ENCODE measurements at places on chromosomes 4 and X.

DNA sequence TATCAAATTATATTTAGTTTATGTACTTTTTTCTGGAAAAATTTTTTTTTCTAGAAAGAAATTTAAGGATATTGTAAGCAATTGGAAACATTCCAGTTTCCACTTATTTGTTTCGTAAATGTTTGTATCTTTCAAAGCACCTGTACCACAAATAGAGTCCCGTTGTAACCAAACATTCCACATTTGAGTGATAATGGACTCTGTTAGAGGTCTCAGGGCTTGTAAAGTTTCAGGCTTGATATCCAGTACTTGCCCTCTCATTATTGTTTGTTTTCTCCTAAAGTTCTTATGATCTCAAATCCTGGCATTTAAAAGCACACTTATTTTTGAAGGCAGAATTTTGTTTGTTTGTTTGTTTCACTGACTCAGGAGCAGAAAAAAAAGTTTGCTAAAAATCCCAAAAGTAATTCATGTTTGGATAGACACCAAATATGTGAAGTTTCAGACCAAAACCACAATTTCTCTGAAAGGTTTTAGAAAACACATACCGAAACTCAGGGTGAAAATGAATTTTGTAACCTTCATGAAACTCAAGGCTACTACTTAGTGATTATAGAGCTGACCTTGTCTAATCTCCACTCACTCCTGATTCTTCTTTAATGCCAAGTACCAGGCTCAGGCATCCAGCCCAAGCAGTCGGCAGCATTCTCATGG is 5.7 kb upstream of the TMEM192 start:
- no peak overlapping the region for H3K4me3 ChIP-seq
- H3K27ac ChIP-seq, result no peak overlapping the region
- no peaks in the 10 kb centered on the region for H3K27me3 ChIP-seq
- DNase-seq, result no peak

- H3K27me3 ChIP-seq, result no peaks in the 10 kb centered on the region
- H3K4me1 ChIP-seq, result peaks cover 4% of the 10 kb centered on the region
- no peak for DNase-seq
- no peak overlapping the region for H3K27ac ChIP-seq
- H3K4me3 ChIP-seq, result no peak overlapping the region
Observed at GRCh38 chr4:100876546-100876945, 358.7 kb upstream of the EMCN start.

DNA sequence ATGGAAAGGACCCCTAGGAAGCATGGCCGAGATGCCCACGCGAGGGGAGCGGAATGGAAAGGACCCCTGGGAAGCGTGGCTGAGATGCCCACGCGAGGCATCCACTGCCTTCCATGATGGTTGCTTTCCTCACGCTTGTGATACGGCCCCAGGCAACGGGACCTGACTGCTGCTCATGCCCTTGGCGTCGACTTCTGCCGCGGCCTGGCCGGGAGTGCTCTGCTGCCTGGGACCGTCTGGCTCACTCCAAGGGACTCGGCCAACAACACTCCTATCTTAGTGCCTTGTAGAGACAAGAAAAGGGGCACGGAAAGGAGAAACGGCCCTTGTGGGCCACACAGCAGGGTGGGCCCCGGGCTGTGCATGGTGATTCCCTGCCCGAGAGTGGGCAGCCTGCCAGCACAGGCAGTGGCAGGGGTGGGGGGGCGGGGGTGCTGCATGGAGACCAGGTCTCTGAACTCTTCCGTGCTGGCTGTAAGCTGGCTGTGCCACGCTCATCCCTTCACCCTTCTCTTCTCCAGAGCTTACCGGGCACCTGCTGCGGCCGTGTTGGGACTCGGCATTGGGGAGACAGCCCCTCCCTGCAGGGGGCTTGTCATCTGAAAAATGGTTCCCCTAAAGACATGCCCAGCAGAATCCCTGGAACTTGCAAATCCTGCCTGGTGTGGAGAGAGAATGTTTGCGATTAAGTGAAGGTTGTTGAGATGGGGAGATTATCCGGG is 38.6 kb upstream of the HMX1 start:
- H3K27me3 ChIP-seq, result no peaks in the 10 kb centered on the region
- H3K4me3 ChIP-seq, result no peak overlapping the region
- DNase-seq, result no peak
- no peak overlapping the region for H3K27ac ChIP-seq
- H3K4me1 ChIP-seq, result no peaks in the 10 kb centered on the region

DNA sequence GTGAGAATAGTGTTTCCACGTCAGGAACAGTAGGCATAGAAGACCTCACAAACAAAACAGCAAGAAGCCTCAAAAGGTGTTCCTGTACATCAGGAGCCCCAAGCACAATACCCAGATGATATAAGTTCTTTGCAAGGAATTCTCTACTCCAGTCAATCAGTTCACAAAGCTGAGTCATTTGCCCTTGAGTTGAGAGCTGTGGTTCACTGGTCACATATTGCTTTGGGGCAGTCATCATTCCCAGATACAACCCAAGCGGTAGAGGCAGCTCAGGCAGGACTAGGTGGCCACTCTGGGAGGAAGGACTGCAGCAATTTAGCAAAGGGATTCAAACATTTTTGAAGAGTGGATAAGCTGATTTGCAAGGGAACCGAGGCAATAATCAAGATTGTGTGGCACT is 551.5 kb upstream of the ZFP42 start:
- H3K27me3 ChIP-seq, result no peaks in the 10 kb centered on the region
- no peak for DNase-seq
- H3K4me1 ChIP-seq, result no peaks in the 10 kb centered on the region
- H3K27ac ChIP-seq, result no peak overlapping the region

GRCh38 chr4:41178372-41179370 is 35.7 kb downstream of the APBB2 start:
- no peaks in the 10 kb centered on the region for H3K36me3 ChIP-seq
- no peak overlapping the region for H3K27ac ChIP-seq
- no peaks in the 10 kb centered on the region for H3K27me3 ChIP-seq
- H3K4me3 ChIP-seq, result no peak overlapping the region
- peaks cover 11% of the 10 kb centered on the region for H3K4me1 ChIP-seq

DNA sequence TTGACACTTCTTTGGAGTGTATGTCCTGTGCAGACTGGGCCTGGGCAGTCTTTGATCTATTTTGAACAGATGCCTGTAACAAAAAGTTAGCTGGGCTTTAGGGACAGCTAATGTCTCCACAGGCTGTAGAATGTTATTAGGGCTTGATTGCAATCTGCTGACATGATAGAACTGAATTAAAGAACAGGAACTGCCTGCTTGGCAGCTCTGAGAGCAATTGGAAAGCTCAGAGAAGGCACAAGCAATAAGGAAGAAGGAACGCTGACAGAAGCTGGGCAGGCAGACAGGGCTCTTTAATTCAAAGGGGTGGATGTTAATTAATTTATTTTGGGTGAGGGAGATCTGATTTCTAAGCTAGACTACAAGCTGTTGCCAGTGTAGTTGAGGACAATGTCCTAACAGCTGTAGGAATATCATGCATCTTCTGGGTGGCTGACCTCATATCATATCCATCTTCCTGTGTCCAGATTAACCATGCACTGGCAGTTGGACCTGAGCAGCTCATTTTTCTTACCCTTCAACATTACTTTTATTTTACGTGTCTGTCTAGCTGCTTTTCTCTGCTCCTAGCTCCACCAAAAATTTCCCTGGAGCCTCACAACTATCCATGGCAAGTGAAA is 20.7 kb upstream of the GRXCR1 start:
- no peaks in the 10 kb centered on the region for H3K4me1 ChIP-seq
- H3K36me3 ChIP-seq, result no peaks in the 10 kb centered on the region
- no peak overlapping the region for H3K27ac ChIP-seq
- H3K27me3 ChIP-seq, result no peaks in the 10 kb centered on the region
- no peak for DNase-seq

- no peaks in the 10 kb centered on the region for H3K27me3 ChIP-seq
- peaks cover 4% of the 10 kb centered on the region for H3K36me3 ChIP-seq
Observed at GRCh38 chr4:16079046-16079445, 4.8 kb downstream of the PROM1 start.

DNA sequence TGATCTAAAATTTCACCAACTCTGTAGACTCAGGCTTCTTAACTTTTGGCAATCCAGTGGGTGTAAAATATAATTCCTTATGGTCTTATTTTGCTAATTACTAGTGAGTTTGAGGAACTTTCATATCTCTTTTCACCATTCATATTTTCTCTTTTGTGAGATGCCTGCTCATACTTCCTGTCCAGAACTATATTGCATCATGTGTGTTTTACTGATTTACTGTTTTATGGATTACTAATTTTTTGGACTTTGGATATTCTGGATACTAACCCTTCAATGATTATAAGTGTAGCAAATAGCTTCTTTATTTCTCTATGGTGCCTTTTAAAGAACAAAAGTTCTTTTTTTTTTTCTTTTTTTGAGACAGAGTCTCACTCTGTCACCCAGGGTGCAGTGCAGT is 20.6 kb downstream of the GSX2 start:
- no peak for DNase-seq
- H3K27ac ChIP-seq, result no peak overlapping the region
- H3K36me3 ChIP-seq, result no peaks in the 10 kb centered on the region
- H3K4me3 ChIP-seq, result no peak overlapping the region

- H3K4me1 ChIP-seq, result no peaks in the 10 kb centered on the region
- DNase-seq, result peak; percentile 74
- H3K4me3 ChIP-seq, result no peak overlapping the region
- no peaks in the 10 kb centered on the region for H3K27me3 ChIP-seq
- no peaks in the 10 kb centered on the region for H3K36me3 ChIP-seq
Observed at GRCh38 chr4:152572417-152573086, 36.7 kb upstream of the FBXW7 start.

GRCh38 chrX:96889726-96890125 is 6.0 kb downstream of the RPA4 start:
- no peaks in the 10 kb centered on the region for H3K27me3 ChIP-seq
- no peaks in the 10 kb centered on the region for H3K4me1 ChIP-seq
- H3K27ac ChIP-seq, result no peak overlapping the region

DNA sequence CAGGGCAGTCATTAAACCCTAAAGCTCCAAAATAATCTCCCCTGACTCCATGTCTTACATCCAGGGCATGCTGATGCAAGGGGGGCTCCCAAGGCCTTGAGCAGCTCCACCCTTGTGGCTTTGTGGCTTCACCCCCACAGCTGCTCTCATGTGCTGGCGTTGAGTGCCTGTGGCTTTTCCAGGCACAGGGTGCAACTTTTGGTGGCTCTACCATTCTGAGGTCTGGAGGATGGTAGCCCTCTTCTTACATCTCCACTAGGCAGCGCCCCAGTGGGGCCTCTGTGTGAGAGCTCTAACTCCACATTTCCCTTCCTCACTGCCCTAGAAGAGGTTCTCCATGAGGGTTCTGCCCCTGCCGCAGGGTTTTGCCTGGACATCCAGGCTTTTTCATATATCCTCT is 35.1 kb downstream of the CFAP299 start:
- no peak for DNase-seq
- H3K27me3 ChIP-seq, result no peaks in the 10 kb centered on the region
- H3K36me3 ChIP-seq, result no peaks in the 10 kb centered on the region
- H3K4me3 ChIP-seq, result no peak overlapping the region
- H3K4me1 ChIP-seq, result no peaks in the 10 kb centered on the region

DNA sequence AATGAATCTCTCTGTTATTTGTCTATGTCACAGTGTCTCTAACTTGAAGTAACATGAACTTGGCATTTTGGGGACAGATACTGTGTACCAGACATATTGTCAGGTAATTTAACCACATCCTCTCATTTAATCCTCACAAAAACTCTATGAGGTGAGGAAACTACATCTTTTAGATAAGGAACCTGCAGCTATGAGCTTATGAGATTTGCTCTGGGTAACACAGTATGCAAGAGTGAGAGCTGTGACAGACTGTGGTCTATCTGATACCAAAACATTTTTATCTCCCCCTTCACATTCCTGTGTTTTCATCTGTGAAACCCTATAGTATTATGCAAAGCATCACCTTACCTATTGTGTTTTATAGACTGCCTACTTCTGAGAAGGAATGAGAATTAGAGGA is 58.4 kb upstream of the HS3ST1 start:
- H3K4me1 ChIP-seq, result no peaks in the 10 kb centered on the region
- no peak overlapping the region for H3K27ac ChIP-seq
- H3K4me3 ChIP-seq, result no peak overlapping the region
- H3K27me3 ChIP-seq, result no peaks in the 10 kb centered on the region
- DNase-seq, result no peak

- no peaks in the 10 kb centered on the region for H3K27me3 ChIP-seq
- H3K27ac ChIP-seq, result no peak overlapping the region
- H3K4me1 ChIP-seq, result no peaks in the 10 kb centered on the region
- no peak overlapping the region for H3K4me3 ChIP-seq
Observed at GRCh38 chr4:107862658-107863057, 37.9 kb downstream of the SGMS2 start.

DNA sequence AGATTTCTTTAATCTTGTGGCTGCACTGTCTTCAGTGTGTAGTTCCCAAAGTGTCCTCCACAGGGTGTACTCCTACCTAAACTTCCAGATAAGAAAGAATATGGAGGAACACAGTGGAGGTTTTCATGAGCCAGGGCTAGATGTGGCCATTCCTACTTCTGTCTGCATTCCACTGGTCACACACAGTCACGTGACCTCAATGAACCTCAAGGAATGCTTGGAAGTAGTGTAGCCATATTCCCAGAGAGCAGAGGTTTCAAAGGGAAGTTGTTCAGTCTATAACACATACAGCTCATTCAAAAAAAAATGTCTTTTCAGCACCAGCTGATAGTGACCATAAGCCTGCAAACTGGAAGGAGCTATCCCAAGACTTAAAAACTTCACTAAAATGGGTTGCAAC is 53.6 kb downstream of the ASB9 start:
- H3K4me1 ChIP-seq, result no peaks in the 10 kb centered on the region
- DNase-seq, result no peak
- H3K36me3 ChIP-seq, result no peaks in the 10 kb centered on the region
- no peaks in the 10 kb centered on the region for H3K27me3 ChIP-seq

DNA sequence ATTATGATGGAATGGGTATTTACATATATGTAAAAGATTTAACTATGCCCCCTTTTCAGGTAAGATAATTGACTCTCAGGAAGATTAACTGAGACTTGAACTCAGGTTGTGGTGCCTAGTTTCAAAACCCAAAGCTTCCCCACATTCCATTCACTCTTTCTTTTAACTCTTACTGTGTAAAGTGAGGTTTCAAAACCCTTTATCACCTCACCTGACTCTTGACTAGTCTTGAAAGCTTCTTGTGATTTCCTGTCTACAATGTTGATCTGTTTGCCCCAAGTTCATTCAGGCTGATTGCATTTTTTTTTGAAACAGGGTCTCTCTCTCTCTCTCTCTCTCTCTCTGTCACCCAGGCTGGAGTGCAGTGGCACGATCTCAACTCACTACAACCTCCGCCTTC is 40.5 kb upstream of the RAPGEF2 start:
- no peaks in the 10 kb centered on the region for H3K27me3 ChIP-seq
- no peaks in the 10 kb centered on the region for H3K4me1 ChIP-seq
- H3K27ac ChIP-seq, result no peak overlapping the region
- H3K4me3 ChIP-seq, result no peak overlapping the region
- no peaks in the 10 kb centered on the region for H3K36me3 ChIP-seq
